ENCODE measurements at places on chromosomes 7 and 10.

DNA sequence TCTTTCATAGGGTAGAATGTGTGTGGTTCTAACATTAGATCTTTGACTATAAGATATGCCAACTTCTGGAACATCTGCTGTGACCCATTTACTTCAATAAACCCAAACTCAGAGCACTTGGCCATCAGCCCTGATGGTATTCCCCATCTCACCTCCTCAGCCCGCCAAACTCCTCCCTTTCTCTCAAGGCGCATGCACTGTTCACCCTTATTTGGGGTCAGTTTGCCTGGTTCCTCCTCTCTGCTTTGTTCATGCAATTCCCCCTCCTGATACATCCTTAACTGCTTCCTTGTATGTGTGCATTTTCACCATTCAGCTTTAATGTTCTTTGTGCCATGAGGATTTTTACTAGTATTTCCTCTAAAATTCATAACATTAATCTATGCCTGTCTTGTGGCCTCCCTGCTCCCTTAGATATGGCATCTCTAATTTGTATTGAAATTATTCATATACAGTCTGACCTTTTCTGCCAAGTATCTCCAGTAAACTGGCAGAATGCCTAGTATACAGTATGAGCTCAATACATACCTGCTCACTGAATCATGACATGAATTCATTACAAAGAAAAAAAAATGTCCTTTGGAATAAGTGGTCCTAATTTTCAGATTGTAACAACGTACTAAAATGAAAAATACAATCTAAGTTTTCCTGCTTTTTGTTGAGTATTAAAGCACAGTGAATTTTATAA, 336.8 kb upstream of the IGFBP3 start:
- no peak for DNase-seq

- no peak for DNase-seq
These were observed 882.2 kb downstream of the TYW1 start for GRCh38 chr7:67878808-67879207.

DNA sequence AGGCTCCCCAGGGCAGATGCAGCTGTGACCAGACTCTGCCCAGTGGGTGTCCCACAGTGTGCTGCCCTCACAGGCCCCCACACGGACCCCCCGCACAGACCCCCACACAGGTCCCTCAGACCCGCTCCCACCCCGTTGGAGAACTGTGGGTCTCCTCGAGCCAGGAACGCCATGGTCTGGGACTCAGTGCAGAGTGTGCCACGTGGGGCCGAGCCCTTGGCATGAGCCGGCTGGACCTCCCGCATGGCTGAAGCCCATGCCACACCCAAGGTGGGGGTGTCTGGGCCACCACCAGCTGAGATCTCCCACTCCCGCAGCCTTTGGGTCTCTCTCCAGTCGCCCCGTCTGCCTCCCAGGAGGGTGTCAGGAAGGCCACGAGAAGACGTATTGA, 34.3 kb downstream of the JAKMIP3 start:
- DNase-seq, result no peak

DNA sequence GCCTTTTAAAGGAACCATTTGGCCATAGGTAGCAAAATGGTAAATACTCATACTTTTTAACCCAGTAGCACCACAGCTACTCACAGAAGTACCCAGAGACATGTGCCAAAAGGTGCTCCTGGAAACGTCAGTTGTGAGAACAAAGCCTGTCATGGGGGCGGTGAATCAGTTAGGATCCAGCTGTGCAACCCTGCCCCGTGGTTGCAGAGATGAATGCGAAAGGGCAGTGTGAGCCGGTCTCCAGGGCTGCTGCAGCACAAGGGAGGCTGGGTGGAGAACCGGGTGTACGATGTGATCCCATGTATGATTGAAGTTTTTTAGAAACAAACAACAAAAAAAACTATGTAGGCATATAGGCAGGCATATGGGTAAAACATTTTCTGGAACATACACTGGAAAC, 1.3 kb upstream of the LRRC18 start:
- no peak for DNase-seq

DNA sequence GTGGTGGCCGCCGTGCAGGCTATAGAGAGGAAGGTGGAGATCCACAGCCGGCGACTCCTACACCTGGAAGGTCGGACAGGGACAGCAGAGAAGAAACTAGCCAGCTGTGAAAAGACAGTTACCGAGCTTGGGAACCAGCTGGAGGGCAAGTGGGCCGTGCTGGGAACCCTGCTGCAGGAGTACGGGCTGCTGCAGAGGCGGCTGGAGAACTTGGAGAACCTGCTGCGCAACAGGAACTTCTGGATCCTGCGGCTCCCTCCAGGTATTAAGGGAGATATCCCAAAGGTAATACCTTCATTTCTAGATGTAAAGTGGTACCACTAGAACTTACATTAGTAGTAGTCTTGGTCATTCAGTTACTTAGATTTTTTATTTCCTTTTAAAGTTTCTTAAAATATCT, 6.8 kb downstream of the ZNF398 start:
- no peak for DNase-seq

- no peak for DNase-seq
These were observed 22.2 kb upstream of the BMPER start for GRCh38 chr7:33882950-33883670.

DNA sequence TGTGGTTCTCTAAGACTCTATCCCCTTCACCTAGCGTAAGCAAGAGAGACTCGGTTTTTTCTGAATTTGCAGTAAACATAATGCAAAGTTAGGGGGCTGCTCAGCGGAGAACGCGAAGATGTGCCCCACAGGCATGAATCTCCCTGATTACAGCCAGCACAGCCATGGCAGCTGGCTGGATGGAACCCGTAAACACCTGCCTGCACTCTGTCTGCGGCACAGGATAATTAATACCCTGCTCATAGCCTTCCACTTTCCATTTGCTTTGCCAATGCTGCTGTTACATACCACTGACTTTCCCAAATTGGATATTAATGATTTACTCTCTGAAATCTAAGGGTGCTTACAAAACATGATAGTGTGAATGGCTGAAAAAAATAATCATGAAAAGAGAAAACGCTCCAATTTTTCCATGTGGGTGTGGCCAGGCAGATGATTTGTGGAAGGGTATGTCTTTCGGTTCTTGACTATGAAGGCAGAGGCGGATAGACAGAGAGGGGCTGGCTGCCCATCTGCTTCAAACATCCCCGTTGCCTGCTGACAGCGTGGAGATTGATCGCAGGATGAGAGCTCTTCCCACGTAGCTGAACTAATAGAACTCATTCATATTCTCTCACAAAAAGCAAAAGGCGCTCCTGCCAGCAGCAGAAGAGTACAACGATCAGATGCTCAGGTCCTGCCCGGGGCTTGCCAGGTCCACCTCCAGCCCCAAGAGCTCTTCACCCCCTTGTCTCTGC, 193.2 kb upstream of the GHITM start:
- no peak for DNase-seq

DNA sequence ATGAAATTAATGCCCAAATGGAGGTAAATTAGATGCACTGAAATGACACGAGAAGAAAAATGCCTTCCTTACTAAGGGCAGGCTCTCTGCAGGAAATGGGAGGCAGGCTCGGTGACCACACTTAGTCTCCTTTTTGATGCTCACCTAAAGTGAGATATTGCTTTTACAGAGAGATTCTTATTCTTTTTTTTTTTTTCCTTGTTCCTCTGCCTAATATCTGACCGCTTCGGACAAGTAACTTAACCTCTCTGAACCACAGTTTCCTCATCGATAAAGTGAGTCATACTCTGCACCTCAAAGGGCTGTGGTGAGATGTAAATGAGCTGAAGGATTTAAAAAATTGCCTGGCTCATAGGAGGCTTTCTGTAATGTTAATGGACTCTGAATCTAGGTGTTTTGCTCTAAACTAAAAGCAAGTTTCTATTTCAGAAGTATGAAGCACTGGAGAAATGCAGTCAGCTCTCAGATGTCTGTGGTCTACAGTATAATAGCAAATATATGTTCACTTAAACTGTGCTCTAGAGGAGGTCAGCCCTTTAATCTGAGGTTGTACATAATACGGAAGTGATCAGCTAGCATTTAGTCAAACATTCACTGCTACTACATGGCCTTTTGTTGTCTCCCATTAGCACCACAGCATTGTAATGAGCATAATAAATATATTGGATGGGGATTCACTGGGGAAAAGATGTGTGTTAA, 23.2 kb downstream of the NKX2-3 start:
- no peak for DNase-seq

All from stimulated activated CD8-positive, alpha-beta memory T cell treated with anti-CD3 and anti-CD28 coated beads, Interleukin-4, amount 100 ng/mL, for 1 hour (primary cell).